ENCODE measurements at places on chromosomes 4 and X.

DNA sequence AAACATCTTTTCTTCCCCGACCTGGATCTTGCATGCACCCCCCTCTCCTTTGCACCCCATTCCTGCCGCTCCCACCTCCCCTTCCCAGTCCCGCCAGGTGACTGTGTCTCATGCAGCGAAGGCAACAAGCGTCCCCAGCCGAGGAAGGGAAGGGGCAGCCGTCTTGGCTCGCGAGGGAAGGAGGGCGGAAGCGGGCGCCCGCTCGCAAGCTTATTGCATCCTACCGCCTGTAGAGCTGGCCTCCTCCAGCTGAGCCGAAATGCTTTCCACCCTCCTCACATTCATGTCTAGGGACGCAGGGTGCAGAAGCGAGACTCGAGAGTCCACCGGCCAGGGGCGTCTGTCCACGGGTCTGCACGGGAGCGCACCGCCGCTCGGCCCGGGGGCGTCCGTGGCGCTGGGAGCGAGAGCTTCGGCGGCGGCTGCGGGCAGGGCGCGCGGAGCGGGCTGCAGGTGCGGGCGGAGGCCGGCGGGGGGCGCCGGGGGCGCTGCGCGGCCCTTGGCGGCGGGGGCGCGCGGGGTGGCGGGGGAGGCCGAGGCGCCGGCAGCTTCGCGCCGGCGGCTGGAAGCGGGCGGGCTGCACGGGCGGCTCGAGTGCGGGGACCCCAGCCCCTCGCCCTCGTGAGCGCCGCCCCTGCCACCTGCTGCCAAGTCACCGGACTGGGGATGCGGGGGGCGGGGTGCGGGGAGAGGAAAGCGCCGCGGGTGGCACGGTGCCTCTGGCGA, at the start of gene KCNIP4:
Gene KCNIP4 (minus strand): TSS at position 426 of the 726 bp plus-strand sequence.
- DNase-seq, result peak; percentile 32

DNA sequence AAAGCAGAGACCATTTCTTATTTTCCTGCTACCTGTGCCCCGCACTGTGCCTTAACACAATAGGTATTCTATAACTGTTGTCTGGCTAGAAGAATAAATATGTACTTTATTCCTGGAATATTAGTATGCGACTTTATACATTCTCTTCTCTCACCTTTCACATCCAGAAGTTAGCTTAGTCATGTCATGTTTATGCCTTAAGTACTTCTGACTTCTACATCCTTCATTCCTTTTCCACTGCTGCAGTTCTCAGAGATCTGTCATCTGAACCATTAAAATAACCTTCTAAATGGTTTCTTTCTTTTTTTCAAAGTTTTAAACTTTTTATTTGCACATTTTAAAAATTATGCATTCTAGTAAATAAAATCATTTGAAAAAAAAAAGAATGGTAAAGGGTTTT, 34.4 kb downstream of the KIF4A start:
- DNase-seq, result no peak

DNA sequence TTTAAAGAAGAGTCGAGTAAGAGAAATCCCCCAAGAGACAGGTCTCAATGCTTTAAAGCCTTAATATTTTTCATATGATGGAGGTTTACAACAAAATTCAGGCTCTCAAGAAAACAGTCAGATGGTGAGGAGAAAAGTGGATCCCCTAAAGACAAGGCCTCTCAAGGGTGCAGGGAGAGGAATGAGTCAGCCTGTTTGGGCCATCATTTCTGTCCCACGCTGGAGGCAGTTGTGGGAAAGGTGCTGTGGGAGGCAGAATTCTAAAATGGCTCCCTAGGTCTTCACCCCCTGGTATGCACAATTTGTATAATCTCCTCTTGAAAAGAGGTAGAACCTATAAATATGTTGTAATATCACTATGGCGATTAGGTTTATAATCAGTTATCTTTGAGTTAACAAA, 4.6 kb upstream of the TIFA start:
- no peak for DNase-seq

- no peak for DNase-seq
Measured at GRCh38 chrX:46757052-46757451, 1.9 kb downstream of the SLC9A7 start.

- DNase-seq, result no peak
Measured at GRCh38 chr4:16411501-16412085, 185.3 kb upstream of the TAPT1 start.

- DNase-seq, result no peak
Measured at GRCh38 chr4:108044951-108045686, 55.4 kb downstream of the HADH start.

DNA sequence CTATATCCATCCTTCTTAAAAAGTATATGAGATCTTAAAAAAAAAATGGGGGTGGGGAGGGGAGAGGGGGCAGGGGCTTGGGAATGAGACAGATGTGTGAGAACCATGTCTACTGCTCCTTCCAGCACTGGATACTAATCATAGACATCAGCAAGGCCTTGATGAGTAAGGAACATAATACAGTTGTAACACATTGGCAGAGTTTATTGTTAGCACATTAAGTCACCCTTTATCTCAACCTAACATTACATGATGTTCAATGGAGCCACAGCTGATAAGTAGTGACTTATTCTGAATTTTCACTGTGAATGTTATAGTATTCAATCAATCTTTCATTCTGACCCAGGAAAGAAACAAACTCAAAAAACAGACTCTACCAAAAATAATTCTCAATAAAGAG, 47.3 kb upstream of the KCNE5 start:
- no peak for DNase-seq

GRCh38 chr4:142034101-142034500, 397.7 kb downstream of the IL15 start:
- DNase-seq, result no peak

DNA sequence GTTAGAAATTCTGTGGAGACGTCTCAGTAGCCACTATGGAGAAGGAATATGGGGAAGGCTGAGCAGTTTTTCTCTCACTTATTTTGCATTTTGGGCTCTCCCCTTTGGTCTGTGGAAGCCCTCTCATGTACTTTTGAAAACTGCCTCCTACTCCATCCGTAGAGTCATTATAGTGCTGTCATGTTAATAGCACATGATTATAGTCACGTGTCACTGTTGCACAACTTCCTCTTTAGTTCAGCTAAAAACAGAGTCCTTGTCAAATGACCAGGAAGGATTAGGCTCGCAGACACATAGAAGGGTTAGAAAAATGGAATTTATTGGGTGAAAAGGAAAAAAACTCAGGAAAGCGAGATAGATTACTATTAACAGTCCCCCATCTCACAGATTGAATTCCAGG, 258.2 kb upstream of the CXorf51A start:
- no peak for DNase-seq

DNA sequence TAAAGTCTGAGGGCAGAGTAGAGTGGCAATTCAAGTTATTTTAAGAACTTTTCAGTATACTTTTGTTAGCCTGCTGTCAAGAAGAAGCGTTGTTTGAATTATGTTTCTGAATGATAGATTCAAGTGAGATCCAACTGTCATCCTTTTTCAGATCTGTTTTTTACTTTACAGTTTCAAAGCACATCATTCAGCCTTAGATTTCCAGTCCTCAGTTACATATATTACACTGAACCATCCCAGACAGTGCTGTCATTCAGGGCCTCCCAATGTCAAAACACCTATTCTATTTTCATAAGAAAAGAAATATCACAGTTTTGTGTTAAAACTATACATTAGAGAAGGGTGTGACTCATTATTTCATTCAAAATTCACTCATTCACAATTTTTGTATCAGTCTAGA, 856.9 kb downstream of the ADGRL3 start:
- no peak for DNase-seq

DNA sequence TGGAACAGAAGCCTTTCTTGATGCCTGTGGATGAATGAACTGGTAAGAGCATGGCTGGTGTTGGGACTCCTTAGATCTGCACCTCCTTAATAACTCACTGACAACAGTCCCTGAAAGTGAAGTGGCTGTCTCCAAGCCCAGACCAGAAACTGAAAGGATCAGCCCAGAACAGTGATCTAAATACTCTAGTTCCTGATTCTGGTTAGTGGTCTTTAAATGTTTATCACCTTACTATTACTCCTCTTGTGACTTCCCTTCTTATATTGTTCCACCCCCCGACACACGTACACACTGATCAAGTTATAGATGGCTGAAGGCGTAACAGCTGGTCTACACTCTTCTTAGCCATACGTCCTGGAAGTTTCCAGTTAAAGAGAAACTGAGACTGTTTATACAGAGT, 33.8 kb upstream of the ARMCX2 start:
- DNase-seq, result no peak

- DNase-seq, result no peak
Measured at GRCh38 chr4:152039023-152039481, 278.2 kb upstream of the GATB start.

DNA sequence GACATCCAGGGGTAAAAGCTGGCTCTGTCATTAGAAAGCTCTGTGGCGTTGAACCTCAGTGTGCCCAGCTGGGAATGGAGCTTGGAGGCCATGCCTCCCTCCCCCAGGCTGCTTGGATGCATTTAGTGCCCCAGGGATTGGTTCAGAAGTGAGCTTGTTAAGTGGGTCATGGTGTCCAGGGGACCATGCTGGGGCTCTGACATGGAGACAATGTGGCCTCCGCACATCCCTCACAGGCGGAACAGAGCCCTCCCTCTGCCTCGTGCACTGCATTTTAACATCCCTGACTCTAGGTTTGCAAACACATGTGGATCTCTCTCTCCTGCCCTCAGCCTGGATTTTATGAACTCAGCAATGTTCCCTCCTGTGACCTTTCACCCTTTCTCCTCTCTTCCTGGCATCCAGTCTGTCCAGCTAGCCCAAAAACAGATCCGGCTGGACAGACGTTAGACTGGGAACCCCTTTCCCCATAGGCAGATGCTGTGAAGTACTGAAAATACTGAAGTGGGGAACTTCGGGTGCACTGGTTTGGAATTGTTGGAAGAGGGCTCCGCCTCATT, 81.5 kb downstream of the SORCS2 start:
- no peak for DNase-seq

Data from HEK293T (cell line).